Activated CD8-positive, alpha-beta memory T cell treated with anti-CD3 and anti-CD28 coated beads, Interleukin-2, amount 10 ng/mL, durations not matched to agents 7 days and 5 days (primary cell): ENCODE measurements at places on chromosomes 1 and 21. TPM values are rescaled to one million over a fixed set of nuclear protein-coding genes. Genes with fewer than 3 reads are reported as not detected.

- H3K36me3 ChIP-seq, result no peaks in the 10 kb centered on the region
- DNase-seq, result no peak
- H3K4me1 ChIP-seq, result no peaks in the 10 kb centered on the region
- H3K4me3 ChIP-seq, result no peak overlapping the region
- peaks cover 8% of the 10 kb centered on the region for H3K27me3 ChIP-seq
Observed at GRCh38 chr21:36452281-36452825, 27.6 kb downstream of the CLDN14 start.

- no peak overlapping the region for H3K27ac ChIP-seq
- no peaks in the 10 kb centered on the region for H3K27me3 ChIP-seq
- no peaks in the 10 kb centered on the region for H3K36me3 ChIP-seq
- DNase-seq, result no peak
Observed at GRCh38 chr1:164841702-164842465, 282.9 kb downstream of the PBX1 start.

DNA sequence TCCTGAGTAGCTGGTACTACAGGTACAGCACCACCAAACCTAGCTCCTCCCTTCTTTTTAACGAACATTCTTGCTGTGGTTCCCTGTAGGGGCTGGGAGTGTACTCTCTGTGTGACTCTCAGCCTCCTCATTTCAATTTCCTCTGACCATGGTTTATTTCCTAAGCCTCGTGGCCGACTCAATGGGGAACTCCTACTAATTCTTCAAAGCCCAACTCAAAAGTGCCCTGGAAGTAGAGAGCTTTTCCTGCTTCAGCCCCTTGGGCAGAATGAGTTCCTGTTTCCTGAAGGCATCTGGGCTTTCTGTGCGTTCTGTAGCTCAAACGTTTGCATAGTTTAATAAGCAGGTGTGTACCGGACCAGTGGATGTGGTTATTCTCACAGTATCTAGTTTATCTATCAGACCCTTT is 70.9 kb upstream of the ACOT11 start:
- DNase-seq, result no peak
- peak overlapping the region; percentile 13 for H3K27ac ChIP-seq
- peaks cover 18% of the 10 kb centered on the region for H3K27me3 ChIP-seq
- H3K4me1 ChIP-seq, result peaks cover 60% of the 10 kb centered on the region

DNA sequence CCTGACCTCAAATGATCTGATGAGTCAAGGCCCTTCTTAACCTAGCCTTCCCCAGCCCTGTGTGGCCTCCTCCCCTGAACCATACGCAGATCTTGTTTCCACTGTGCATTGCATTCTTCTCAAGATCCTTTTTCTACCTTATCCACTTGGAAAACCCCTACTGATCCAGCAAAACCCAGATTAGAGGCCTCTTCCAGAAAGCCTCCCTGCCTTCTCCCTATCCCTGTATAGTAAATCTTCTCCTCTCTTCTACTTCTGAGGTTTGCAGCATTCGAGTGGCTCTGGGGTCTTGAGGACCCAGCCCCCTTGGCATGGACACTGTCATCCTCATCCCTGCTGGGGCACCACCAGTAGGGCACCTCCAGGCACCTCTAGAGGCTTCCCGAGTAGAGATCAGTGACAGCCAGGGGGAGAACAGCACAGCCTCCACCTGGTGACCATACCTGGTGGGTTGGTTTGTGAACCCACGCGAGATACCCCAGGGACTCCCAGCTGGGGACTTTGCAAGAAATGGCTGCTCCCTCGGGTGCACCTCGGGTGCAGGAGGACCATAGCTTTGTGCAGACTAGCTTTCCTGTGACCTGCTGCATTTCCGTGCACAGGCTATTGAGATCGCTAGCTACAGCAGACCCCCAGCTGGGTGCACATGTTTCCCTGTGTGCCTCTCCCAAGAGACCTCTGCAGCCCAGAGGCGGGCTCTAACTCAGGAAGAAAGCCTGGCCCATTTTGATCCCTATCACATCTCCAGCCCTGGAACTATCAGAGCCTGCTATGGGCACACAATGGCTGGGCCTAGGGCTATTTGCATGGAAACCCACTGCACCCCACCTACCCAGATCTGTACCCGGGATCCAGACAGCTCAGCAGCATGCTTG is 34.2 kb downstream of the MATN1 start:
- peaks cover 5% of the 10 kb centered on the region for H3K4me1 ChIP-seq
- H3K4me3 ChIP-seq, result no peak overlapping the region
- peaks cover 32% of the 10 kb centered on the region for H3K27me3 ChIP-seq

DNA sequence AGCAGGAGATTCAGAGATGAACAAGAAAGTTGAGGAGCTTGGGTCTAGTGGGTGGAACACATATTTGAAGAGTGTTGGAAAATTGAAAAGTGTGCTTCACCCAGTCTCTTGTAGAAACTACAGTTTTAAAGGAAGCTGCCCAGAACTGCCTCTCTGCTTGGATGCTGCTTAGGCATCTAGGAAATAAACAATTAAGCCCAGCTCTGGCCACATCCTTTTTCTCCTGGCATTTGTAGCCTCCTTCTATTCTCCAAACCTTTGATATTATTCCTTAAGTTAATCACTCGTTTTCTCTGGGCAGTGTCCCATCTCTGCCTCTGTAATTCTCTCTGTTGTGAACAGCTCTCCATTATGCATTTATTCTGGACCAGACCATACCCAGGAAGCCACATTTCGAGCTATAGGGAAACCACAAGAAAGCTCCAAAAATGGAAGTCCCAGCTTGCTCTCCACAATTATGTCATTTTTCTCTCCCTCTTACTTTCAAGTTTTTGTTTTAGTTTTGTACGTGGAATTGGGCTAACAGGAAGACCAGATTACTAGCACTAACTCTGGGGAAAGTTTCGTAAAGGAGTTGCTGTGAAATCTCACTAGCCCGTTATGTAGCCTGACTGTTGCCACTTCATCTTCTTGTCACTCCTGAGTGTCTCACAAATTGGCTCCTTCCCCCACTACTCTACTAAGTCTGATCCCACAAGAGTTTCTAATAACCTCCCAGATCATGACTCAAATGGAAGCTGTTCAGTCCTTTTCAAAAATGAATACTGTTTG is 102.2 kb downstream of the NTMT2 start:
- no peak for DNase-seq
- H3K4me3 ChIP-seq, result no peak overlapping the region
- no peak overlapping the region for H3K27ac ChIP-seq
- H3K36me3 ChIP-seq, result no peaks in the 10 kb centered on the region

DNA sequence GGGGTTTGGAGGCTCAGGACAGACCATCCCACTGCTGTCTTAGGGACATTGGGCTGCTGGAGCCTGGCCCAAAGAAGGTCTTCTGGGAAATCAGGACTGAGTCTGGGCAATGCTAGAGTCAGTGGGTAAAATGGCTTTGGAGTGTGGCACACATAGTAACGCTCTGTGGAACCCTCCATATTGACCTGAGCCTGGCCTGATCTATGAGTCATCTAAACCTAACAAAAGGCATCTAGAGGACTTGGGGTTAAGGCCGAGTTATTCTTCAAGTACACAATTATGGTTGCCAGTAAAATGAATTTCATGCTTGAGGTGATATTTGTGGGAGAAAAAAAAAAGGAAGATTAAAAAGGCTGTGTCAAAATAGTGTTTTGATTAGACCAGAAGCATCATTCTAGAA is 77.7 kb downstream of the ST6GALNAC5 start:
- H3K27me3 ChIP-seq, result no peaks in the 10 kb centered on the region
- no peak overlapping the region for H3K4me3 ChIP-seq
- H3K36me3 ChIP-seq, result no peaks in the 10 kb centered on the region

DNA sequence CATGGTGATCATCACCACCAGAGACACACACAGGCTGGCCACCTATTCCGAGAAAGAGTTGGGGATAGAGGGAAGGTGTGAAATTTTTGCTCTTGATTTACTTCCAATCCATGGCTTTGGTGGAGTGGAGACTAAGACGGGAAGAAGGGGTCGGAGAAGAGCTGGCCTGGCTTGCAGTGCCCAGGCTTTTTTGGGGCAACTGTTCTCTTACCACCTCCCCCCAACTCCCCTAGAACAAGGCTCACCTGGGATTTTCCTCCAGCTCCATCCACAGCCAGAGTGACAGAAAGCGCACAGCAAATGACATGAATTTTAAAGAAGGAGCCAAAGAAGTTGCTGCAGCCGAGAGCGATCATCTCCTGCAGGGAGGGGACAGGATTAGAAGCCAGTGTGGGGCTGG is 16.0 kb downstream of the SLC26A9 start:
- H3K27me3 ChIP-seq, result peaks cover 9% of the 10 kb centered on the region
- H3K4me3 ChIP-seq, result no peak overlapping the region
- H3K4me1 ChIP-seq, result no peaks in the 10 kb centered on the region

DNA sequence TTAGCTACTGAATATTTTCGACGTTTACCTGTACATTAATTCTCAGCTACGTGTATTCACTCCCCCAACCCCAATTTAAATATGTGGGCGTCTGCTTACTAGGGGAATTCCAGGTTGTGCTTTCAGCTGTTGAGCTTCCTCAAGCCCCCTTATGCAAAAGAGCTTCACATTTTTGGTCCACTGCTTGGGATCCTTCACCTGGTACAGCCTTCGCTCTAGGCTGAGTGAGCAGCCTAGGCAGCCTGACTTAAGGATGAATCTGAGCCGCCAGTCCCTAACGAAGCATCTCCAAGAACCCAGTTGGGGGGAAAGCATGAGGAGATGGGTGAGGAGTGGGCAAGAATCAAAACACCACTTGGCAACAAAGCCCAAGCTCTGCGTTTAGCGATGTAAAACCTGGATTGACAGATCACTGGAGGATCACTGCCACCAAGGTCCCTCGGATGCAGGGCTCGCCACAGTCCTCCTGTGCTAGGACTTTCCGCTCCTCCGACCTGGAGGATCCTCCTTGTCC is 674 bp downstream of the BCL10 start:
- peak overlapping the region; percentile 85 for H3K4me3 ChIP-seq
- peak overlapping the region; percentile 88 for H3K27ac ChIP-seq
- peaks cover 49% of the 10 kb centered on the region for H3K4me1 ChIP-seq
- peaks cover 20% of the 10 kb centered on the region for H3K27me3 ChIP-seq
- H3K36me3 ChIP-seq, result peaks cover 26% of the 10 kb centered on the region
- DNase-seq, result no peak

DNA sequence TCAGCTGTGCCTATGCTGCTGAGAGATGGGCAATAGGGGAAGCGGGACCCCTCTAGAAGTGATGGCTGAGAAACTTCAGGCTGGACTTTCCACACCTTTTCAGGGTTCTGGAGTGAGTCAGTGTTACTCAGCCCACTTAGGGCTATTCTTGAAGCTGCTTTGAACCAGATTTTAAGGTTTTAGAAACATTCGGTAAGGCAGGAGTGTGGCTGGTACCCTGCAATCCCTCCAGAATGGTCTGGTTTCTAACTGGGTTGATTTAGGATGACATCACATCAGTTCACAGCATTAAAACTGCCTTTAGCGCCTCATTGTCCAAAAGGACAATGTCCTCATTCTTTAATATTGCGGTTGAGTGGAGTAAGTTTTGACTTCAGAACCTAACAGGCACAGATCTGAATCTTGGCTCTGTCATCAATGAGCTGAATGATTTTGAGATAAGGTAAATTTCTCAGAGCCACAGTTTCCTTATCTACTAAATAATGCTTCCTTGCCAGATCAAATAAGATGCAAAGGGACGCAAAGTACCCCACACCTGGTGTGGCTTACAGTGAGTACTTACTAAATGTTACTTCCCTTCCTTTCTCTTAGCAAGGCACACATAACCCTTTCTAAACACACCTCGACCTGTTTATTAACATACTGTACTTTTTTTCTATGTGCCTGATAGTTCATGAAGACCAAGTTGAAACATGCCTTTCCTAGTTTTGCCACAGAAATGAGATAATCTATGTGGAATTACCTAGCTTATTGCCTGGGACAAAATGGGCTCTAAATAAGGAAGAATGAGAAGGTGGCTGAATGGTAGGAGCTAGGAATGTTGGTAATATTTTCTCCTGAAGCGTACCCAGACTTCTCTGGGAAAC is 209.8 kb downstream of the ROR1 start:
- no peak for DNase-seq
- H3K27ac ChIP-seq, result no peak overlapping the region
- H3K27me3 ChIP-seq, result peaks cover 2% of the 10 kb centered on the region
- no peaks in the 10 kb centered on the region for H3K4me1 ChIP-seq
- no peaks in the 10 kb centered on the region for H3K36me3 ChIP-seq

OR2T33 gene
- total RNA-seq, result not detected

RGS4 gene
- not detected for total RNA-seq

TMCC2 gene
- total RNA-seq, result 2.6 TPM

TBX15 gene
- not detected for total RNA-seq

SLAMF7 gene
- total RNA-seq, result 107 TPM

LYPLA2 gene
- total RNA-seq, result 87.2 TPM

CYP4A22 gene
- total RNA-seq, result not detected

SPOCD1 gene
- total RNA-seq, result not detected

RNU1-1 gene
- total RNA-seq, result 3,744 TPM

ICOSLG gene
- total RNA-seq, result 1.7 TPM
